ENCODE measurements at places on chromosomes 5 and 9. TPM values are rescaled to one million over a fixed set of nuclear protein-coding genes. Genes with fewer than 3 reads are reported as not detected.
A peak's percentile ranks its signal among the peaks of the same experiment; 100 is the strongest.

- DNase-seq, result no peak
Observed at GRCh38 chr9:32468740-32469139, 57.3 kb downstream of the RIGI start.

GRCh38 chr9:129140397-129141065, 29.3 kb downstream of the PTPA start:
- DNase-seq, result peak; percentile 35

- DNase-seq, result no peak
Observed at GRCh38 chr5:124054564-124054963, 542.6 kb downstream of the CSNK1G3 start.

DNA sequence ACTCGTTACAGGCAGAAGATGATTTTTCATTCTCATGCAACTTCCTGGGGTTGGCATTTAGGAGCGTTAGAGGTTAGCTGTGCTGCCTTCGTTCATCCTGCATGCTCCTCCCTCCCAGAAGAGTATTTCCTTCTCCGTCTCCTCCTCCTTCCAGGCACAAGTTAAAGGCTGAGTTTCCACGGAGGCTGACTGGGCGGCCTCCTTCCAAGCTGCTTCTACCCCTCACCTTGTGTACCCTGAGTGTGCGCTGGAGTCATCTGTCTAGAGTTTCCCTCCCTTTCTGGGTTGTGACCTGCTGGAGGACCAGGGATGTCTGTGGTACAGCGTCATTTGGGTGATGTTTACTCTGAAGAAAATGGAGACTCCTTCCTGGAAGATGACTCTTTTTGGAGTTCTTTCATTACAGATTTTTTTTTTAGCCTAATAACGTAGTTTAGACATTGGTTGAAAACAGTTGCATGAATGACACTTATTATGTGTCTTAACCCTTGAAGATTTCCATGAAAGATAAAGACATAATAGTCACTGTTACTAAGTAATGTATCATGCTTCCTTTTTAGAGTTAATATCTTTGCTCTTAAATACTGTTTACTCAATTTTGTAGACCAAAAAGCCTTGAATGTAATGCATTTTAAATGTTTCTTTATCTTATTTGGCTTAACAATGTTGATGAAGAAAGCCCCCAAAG, 146.9 kb downstream of the TENT4A start:
- no peak for DNase-seq

The LSM11 gene
- 2.2 TPM for total RNA-seq

DNA sequence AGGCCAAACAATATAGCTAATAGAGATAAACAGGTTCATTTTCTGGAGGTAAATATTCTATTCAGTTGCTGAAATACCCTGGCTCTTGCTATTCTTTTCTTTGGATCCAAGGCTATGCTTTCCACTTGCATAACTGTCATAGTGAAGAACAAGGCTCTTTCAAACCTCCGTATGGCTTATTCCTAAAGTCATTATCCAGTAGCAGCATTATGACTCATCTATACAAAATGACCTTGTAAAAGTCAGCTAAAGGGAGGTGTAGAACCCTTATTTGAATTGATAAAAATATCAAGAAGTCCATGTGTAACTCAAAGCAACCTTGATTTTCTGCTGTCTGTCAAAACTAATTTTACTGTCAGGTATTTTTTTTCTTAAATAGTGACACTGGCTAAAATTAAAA, 447.8 kb downstream of the PLK2 start:
- DNase-seq, result peak; percentile 4

DNA sequence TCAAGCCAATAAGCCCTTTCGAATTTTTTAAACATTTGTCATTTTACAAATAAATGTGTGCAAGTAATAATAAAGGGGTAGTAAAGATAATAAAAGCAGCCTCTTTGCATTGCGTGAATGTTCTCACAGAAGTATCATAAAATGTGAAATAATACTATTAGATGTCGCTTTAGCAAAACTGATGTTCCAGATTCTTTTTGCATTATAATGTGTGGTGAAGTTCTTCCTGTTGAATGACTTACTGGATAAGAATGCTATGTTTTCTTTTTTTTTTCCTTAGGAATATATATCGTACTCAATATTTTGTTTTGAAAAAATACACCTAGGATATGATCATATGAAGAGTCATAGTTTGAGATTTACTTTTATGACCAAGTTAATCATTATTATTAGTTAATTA, 85.2 kb upstream of the CDH12 start:
- DNase-seq, result no peak

The SHOC1 gene
- total RNA-seq, result not detected

Data from HFFc6 (cell line).